ENCODE measurements at places on chromosomes 3 and 15.

DNA sequence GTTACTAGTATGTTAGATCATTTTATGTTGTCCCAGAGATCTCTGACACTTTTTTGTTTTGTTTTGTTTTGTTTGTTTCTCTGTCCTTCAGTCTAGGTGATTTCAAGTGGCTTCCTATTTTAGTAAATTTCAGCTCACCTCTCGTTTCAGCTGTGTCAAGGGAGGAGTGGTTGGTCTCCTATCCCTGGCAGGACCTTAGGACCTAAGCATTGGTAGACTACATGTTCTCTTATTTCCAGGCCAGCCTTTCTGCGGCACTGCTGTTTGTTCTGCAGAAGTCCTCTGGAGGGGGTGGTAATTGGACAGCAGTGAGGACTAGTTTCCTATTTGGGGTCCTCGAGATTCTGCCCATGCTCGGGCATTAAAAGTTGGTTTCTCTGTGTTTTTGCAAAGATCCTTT lies 31.8 kb downstream of the MGA start:
- no peak for DNase-seq

DNA sequence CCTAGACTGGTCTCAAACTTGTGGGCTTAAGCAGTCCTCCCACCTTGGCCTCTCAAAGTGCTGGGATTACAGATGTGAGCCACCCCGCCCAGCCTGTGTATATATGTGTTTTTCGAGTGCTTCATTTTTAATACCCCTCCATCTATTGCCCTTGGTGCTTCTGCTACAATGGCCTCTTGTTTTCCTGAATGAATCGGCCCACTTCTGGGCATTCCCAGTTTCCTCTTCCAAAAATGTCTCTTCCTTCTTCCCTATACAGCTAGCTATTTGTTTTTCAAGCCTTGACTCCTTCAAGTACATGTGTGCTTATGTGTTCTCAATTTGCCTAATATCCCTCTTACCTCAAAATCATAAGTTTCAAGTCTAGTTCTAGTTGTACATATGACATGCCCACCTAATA lies 16.7 kb downstream of the DIPK2A start:
- no peak for DNase-seq

DNA sequence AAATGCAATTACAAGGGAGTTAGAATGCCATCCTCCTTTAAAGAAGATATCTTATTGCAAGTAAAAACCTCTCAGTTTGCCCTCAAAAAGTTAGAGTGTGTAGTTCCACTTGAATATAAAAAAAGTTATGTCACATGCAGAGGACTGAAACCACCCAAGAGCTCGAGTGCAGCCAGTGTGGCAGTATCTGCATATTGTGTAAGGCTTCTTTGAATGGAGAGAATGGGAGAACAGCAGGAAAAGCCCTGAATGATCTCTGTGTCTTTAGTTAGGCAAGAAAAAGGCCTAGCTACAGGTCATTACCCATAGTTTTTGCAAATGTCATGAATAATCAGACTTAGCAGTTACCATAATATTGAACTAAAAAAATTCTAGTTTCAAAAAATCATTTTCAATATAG lies 13.9 kb upstream of the TEX9 start:
- no peak for DNase-seq

DNA sequence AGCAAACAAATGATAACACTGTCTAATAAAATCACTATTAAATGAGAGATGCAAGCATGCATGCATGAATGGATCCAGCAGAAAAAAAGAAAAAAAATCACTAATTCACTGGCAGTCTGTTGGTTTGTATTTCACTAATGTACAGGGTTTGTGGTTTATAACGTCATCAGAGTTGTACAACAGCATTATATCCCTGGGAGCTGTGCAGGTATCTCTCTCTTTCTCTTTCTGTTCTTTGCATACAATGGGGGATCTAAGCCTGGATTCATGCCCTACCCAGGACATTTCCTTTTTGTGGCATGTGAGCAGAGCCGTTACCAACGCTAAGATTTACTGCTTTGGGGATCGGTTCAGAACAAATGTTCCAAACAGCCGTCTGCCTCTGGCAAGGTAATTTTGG lies 229.5 kb downstream of the SOX2 start:
- DNase-seq: no peak

GRCh38 chr3:146052056-146052790 lies 108.8 kb downstream of the PLOD2 start:
- DNase-seq: no peak

DNA sequence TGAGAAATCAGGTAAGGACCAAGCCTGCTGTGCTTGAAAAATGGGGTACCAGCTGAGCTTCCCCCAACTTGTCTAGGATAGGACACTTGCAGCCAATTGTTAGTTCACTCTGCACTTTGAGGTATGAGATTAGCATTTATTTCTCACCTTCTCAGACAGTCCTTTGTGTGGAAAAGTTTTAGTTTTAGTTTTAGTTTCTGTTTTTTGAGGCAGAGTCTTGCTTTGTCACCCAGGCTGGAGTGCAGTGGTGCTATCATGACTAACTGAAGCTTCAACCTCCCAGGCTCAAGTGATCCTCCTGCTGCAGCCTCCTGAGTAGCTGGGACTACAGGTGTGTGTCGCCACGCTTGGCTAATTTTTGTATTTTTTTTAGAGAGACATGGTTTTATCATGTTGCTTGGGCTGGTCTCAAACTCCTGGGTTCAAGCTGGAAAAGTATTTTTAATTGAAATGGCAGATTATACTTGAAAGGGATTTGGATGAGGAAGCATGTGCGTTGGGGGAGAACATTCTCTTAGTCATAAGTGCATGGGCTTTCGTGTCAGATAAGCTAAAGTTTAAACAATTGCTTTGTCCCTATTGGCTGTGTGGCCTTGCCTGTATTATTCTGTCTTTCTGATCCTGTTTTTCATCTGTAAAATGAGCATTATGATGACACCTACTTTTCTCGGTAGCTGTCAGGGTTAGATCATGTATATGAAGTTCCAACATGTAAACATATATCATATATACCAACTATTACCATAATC lies 25.2 kb upstream of the CCK start:
- DNase-seq: no peak

DNA sequence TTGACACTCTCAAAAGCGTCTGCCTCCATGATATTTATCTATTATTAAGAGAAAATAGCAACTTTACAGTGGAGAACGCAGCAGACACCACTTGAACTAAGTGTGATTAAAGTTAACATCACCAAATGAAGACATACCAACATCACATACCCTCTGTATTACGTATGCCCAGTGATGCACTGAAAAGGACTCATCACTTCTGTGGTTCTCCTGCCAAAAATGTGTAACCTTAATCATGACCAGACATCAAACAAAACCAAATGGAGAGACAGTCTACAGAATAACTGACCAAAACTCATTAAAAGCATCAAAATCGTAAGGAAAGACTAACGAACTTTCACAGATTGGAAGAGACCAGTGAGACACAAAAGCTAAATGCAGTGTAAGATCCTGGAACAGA lies 103.2 kb downstream of the PPP2R3A start:
- no peak for DNase-seq

DNA sequence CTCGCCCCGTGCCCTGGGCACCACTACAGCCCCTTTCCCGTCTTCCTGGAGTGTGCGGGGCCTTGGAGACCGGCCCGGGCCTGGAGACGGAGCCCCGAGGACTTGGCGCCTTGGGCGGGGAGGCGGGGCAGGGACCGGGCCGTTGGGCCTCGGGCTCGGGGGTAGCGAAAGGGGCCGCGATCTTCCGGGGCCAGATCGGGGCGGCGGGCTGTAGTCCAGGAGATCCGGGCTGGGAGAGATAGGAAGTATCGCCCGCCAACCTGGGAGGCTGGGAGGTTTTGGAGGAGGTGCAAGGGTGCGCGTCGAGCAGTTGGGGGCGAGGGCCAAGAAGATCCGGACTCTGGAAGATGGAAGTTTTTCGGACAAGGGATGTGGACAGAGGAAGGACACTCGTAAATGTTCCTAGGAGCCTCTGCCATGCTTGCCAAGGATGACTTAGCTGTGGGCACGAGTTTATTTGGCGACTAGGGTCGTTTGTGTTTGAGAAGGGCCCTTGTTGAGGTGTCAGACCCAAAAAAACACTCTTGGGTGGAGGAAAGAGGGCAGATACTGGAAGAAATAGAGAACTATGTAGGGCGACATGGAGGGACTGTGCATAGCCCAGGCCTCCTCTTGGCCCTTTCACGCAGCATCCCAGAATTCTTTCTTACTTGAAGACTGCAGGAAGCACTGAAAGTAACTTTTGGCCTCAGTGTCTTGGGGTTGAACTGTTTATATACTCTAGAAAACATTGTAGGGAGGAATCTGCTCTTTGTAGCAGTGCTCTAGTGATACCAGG lies 712 bp downstream of the RTF1 start:
- no peak for DNase-seq

DNA sequence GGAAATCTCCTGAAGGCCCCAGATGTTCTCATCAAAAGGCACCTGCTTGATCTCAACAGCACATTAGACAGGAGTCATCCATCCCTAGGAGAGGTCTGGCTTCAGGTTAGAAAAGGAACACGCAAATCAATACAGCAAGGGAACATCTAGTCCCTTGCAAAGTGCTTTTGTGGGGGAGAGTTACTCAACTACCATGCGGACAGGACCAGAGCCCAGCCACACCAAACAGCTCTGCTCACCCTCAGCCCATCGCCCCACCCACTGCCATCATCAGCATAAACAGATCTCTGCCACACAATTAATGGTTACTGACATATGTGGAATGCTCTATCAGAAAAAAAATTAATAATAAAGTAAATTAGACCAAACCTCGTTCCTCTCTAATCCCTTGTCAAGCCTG lies 85.6 kb downstream of the MYLK start:
- no peak for DNase-seq

DNA sequence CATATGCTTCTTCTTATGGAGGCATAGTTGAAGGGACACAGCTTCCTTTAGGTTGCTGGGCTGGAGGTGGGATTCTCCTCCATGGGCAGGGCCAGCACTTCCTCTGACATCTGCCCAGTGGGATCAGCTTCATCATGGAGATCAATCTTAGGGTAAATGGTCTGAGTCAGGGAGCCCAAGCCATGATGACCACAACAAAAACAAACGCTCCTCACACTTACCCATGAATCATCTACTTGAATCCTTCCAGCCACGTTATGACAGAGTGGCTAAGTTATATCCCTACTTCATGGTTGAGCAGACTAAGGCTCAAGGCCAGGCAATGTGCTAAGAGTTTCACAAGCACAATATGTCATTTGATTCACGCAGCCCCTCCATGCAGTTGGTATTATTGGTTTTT lies 87.2 kb upstream of the NMNAT3 start:
- no peak for DNase-seq

DNA sequence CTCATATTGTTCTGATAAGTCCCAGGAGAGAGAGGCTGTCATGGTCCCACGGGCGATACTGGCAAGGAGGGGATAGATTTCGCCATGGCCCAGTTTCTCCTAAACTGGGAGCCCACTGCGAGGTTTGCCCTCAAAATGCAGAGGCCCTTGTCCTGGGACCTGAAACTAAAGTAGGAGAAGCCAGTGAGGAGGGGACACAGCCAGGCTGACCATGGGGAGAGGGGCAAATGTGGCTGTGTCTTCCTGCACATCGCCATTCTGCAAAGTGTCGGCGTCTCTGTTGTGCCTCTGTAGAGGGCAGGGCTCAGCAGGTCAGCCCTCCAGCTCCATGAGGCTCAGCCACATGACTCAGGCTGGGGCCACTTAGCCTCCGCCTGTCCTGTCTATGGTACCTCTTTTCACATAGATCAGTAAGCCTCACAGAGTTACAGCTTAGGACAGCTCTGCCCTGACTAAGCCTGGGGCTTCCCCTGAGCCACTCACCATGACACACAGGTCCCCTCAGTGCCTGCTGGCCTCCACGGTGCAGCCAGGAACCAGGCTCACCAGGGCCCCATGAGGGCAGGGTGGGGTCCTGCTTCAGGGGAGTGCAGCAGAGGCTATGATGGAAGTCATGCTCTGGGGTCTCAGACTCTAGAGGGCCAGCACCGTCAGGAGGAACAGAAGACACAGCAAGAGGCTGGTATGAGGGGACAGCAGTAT lies 28.6 kb upstream of the PLXNA1 start:
- DNase-seq: no peak

DNA sequence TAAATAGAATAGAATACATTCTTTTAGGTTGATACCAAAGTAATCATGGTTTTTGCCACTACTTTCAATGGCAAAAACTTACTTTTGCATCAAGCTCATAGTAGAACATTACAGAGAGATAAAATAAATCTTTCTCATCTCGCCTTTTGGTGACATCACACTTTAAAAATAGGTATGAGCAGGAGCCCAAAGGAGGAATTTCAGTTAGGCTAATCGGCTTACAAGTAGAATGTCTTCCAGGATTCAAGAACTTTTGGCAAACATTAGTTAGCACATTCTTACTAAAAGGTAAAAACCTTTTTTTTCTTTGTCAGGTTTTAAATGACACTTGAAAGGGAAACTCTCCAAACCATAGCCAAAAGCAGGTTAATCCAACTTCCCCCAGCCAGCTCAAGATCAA lies 59.7 kb upstream of the CMSS1 start:
- no peak for DNase-seq

DNA sequence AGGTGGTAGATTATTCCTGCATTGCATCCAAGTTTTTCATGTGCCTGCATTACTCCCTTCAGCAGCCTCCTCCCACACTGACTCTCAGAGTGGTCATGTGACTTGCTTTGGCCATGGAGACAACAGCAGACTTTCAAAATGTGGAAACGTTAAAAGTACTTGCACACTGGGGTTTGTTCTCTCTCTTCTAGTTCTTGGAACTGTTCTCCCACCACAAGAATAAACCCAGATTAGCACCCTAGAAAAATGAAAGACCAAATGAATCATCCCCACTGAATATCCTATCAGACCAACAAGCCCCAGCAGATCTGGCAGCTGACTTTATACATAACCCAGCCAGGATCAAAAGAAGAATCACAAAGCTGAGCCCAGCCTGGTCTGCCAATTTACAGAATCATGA lies 398.5 kb downstream of the VPS13C start:
- no peak for DNase-seq

DNA sequence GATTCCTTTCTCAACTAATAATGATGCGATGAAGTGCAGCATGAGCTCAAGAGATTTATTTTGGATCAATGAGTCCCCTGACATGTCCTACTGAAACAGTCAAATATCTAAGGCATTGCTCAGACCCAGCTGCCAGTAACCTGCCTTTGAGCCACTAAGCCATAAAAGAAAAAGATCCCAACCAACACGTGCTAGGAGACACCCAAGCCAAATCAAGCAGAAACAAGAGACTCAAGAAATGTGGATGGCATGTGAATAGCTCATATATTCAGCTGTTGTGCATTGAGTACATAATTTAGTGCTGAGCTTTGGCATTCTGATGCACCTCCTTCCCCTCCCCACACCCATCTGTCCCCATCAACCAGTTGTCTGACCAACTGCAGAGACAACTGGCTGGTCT lies 29.2 kb downstream of the GJD2 start:
- no peak for DNase-seq

DNA sequence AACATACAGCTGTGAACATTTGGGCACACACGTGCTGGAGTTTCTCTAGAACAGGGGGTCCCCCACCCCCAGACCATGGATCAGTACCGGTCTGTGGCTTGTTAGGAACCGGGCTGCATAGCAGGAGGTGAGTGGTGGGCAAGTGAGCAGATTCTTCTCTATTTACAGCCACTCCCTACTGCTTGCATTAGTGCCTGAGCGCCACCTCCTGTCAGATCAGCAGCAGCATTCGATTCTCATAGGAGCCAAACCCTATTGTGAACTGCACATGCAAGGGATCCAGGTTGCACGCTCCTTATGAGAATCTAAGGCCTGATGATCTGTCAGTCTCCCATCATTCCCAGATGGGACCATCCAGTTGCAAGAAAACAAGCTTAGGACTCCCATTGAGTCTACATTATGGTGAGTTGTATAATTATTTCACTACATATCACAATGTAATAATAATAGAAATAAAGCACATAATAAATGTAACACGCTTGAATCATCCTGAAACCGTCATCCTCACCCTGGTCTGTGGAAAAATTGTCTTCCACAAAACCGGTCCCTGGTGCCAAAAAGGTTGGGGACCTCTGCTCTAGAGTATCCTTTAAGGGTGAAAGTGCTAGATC lies 25.8 kb downstream of the CHRM5 start:
- no peak for DNase-seq
